Heart left ventricle (tissue), 16 donors: ENCODE measurements at places on chromosomes 1 and 21. TPM values are rescaled to one million over a fixed set of nuclear protein-coding genes. Genes with fewer than 3 reads are reported as not detected.

AKT3 gene
- total RNA-seq: 23.1 TPM

KRTAP13-2 gene
- total RNA-seq: not detected

CRYAA gene
- not detected for total RNA-seq

KIRREL1 gene
- 22.7 TPM for total RNA-seq

S100A16 gene
- total RNA-seq: 44.0 TPM

TRIM46 gene
- total RNA-seq: 0.19 TPM

F5 gene
- total RNA-seq: 13.7 TPM

FHAD1 gene
- total RNA-seq: not detected

C1orf74 gene
- 2.4 TPM for total RNA-seq

KCTD3 gene
- 15.2 TPM for total RNA-seq

VWA1 gene
- total RNA-seq: 14.4 TPM

ADAMTS4 gene
- total RNA-seq: 26.8 TPM

DNA sequence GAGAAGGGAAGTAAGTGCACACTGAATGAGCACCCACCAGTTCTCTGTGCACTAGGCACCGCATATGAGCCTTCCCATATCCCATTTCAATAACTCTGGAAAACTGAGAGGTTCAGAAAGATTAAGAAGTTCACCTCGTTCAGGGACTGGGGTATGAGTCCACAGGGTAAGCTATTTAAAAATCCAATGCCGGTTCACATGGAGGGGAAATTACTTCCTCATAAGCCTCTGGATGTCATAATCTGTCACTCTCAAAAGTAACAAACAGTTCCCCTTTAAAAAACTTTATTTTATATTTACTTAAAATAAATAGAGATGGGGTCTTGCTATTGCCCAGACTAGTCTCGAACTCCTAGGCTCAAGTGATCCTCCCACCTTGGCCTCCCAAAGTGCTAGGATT, 1.9 kb downstream of the OR2B11 start:
- no peak for DNase-seq

DNA sequence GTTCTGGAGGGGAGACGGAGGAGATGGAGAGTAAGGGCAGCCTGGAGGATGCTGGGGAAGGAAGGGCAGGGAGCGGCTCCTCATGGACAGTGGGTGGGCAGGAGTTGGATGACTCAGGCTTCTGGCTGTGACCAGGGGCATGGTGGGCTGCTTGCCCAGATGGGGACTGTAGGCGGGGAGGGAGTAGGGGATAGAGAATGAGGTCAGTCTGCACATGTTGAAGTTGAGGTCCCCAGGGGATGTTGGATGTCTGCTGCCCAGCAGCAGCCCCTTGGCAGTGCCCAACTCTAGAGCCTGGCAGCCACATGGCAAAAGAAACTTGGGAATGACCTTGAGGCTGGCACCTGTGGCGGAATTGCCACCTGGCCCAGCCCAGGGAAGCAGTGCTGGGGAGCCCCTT, 6.4 kb downstream of the SELENON start:
- peak; percentile 79 for DNase-seq

- DNase-seq: no peak
Observed at GRCh38 chr1:98344731-98345130, 316.8 kb upstream of the SNX7 start.

DNA sequence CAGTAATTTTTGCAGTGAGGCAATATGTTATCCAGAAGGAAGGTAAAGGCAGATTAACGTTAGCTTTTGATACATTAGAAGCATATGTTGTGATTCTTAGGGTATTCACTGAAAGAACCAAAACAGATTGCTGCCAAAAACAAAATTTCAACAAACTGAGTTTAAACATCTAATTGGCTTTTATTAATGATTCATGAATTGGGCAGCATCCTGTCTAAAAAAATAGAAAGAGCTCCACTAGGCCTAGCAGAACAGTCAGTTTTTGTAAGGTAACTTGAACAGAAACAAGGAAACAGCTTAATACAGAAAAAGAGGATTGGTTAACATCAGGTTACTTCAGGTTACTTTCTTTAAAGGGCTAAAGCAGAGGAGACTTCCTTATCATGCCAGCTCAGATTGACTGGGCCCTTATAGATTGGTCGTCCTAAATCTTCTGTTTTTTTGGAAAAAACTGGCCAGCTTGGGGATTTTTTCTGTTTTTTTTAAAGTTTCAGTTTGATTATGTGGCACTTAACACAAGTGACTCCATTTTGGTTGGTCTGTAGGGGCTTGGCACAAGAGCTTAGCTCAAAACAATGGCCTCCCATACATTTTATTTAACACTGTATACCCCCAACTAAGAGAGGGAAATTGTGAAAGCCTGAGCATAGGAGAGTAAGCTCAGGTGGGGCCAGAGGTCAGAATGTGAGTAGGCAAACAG, 36.8 kb upstream of the GALNT2 start:
- no peak for DNase-seq

- DNase-seq: no peak
Observed at GRCh38 chr1:112702420-112703261, 4.3 kb downstream of the RHOC start.

GRCh38 chr1:44714944-44715571, 15.9 kb downstream of the RNU5D-1 start:
- DNase-seq: peak; percentile 59

DNA sequence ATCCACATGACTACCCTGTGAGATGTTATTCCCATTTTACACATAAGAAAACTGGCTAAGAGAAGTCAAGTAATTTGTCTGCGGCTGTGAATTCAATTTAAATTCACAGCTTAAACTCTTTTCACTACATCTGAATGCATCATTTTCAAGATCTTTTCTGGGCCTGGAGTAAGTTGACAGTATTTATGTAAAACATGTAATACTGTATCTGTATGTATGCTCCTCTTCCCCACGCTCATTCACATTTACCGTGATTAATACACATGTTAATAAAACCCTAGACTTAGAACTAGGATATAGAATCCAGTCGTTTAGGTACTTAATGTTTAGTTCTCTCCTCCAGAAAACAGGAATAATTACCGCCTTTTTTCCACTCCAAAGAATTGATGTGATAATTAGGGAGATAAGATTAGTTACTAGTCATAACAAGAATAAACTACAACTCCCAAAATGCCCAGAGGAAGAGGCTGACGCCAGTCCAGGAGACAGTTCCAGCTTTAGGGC, 442 bp upstream of the PPP1R12B start:
- DNase-seq: no peak

- no peak for DNase-seq
Observed at GRCh38 chr1:69777971-69778370, 210.2 kb downstream of the LRRC7 start.

DNA sequence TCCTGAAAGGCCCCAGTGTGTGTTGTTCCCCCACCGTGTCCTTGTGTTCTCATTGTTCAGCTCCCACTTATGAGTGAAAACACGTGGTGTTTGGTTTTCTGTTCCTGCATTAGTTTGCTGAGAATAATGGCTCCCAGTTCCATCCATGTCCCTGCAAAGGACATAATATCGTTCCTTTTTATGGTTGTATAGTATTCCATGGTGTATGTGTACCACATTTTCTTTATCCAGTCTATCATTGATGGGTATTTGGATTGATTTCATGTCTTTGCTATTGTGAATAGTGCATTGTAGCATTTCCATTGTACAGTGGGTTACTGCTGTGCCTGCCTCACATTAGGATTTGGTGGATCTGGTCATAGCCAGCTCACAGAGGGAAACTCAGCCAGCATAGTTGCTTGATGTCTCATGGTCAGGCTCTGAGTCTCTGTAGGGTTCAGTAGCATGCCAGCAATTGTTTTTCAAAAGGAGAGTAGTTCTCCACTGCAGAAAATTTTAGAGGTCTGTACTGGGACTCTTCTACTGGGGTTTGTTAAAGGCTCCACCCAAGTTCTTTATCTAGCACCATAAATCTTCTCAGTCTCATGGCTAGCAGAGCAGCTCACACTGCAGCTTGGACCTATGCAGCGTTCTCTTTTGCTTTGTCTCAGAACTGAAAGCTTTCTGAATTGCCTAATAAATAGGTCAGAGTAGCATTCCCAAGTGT, 41.0 kb downstream of the RUNX3 start:
- no peak for DNase-seq

GRCh38 chr1:181947441-181947840, 114.1 kb downstream of the ZNF648 start:
- DNase-seq: no peak

GRCh38 chr1:147273409-147274336, 31.2 kb downstream of the CHD1L start:
- no peak for DNase-seq

- no peak for DNase-seq
Observed at GRCh38 chr1:88890791-88891317, 513 bp downstream of the GTF2B start.

- no peak for DNase-seq
Observed at GRCh38 chr1:225445639-225446594, 18.1 kb upstream of the LBR start.

GRCh38 chr1:54200519-54200997, 591 bp downstream of the MRPL37 start:
- no peak for DNase-seq

DNA sequence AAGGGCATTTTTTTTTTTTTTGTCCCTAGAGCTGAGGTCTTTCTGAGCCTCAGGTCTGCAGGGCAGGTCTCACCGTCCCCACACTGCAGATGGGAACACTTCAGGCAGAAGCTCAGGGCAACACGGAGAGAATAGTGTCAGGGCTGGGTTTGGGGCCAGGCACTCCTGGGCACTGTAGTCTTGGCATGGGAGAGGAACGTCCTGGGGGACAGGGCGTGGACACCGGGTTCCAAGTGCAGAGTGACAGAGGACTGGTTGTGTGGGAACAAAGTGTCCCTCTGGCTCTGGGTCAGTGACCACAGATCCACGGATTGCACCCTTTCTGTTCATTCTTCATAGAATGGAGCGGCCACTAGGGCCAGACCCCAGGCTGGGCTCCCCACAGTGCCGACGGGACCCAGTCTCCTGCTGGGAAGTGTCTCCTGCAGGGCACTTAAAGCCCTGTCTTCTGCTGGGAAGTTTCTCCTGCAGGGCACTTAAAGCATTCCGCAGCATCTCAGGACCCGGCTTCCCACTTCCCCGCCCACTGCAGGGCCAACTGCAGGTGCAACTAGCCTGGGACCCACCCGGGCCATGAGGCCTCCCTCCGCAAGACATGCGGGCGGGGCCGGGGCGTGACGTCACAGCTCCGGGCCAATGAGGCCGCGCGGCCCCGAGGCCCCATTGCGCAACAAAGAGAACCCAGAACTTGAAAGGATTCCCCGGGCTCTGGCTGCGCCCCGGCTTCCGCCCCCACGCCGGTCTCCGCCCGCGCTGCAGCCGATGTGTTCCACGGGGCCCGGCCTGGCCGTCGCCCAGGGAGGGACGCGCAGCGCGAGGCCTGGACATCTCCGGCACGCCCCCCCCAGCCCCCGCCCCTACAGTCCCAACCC, 1.2 kb downstream of the GPR153 start:
- DNase-seq: peak; percentile 90

- DNase-seq: no peak
Observed at GRCh38 chr21:26813426-26813998, 31.7 kb downstream of the ADAMTS1 start.

GRCh38 chr21:33824156-33824941, 91.3 kb downstream of the ATP5PO start:
- no peak for DNase-seq

GRCh38 chr21:19781881-19782652, 1216.1 kb upstream of the NCAM2 start:
- DNase-seq: no peak

DNA sequence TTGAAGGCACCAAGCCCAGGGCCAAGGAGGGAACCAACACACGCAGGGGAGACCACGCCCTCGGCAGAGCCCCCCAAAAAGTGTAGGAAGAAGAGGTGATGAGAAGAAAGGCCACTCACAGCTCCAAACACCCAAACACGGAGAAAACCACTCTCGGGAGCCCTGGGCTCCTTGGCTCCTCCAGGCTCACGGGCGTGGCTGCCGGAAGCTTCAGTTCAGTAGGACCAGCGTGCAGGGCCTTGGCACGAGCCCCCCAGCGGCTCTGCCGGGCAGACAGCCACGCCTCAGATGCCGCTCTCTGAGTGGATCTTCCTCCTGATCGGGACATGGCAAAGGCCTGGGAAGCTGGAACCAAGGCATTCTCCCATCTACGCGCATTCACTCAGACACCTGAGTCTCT, 94.0 kb downstream of the NPHP4 start:
- no peak for DNase-seq
